Nasal cavity respiratory epithelium epithelial cell of viscerocranial mucosa (primary cell): ENCODE measurements at places on chromosomes 5 and 9. TPM values are rescaled to one million over a fixed set of nuclear protein-coding genes. Genes with fewer than 3 reads are reported as not detected.

The SLC27A6 gene
- total RNA-seq, result 0.28 and 0.34 TPM in 2 replicates

The C9 gene
- not detected in 2 replicates for total RNA-seq

The GBA2 gene
- 36.6 and 41.6 TPM in 2 replicates for total RNA-seq

The RNF208 gene
- total RNA-seq, result 0.34 and 0.78 TPM in 2 replicates

The CDC20B gene
- under 0.01 TPM in 1 of 2 replicates, not detected in the other for total RNA-seq

The CLINT1 gene
- 164 and 276 TPM in 2 replicates for total RNA-seq

The ZNF474 gene
- 0.28 TPM in 1 of 2 replicates, not detected in the other for total RNA-seq

The DNAH5 gene
- 0.34 and 0.50 TPM in 2 replicates for total RNA-seq

The PLPP7 gene
- under 0.01 TPM in 1 of 2 replicates, not detected in the other for total RNA-seq

The NR2F1 gene
- total RNA-seq, result 0.71 TPM in 1 of 2 replicates, not detected in the other

The WHRN gene
- total RNA-seq, result 1.4 and 4.4 TPM in 2 replicates

The SPATA31C1 gene
- total RNA-seq, result not detected in 2 replicates

The ZDHHC21 gene
- total RNA-seq, result 12.6 and 15.0 TPM in 2 replicates

The CYLC2 gene
- total RNA-seq, result not detected in 2 replicates

The RANBP6 gene
- total RNA-seq, result 20.2 and 33.4 TPM in 2 replicates

The TYRP1 gene
- not detected in 2 replicates for total RNA-seq

The WDR31 gene
- 4.1 and 4.8 TPM in 2 replicates for total RNA-seq

The FABP6 gene
- total RNA-seq, result under 0.01 and 0.64 TPM in 2 replicates

The HTR4 gene
- not detected in 2 replicates for total RNA-seq

The SNCB gene
- total RNA-seq, result 0.34 TPM in 1 of 2 replicates, not detected in the other

The IGIP gene
- total RNA-seq, result 5.8 and 7.2 TPM in 2 replicates

The PCDHGA9 gene
- total RNA-seq, result 0.34 and 3.8 TPM in 2 replicates

The CNTLN gene
- total RNA-seq, result 1.4 and 3.3 TPM in 2 replicates

The GRXCR2 gene
- total RNA-seq, result not detected in 2 replicates

The SH3TC2 gene
- 5.1 and 6.0 TPM in 2 replicates for total RNA-seq

The MLANA gene
- not detected in 2 replicates for total RNA-seq

The HMCN2 gene
- under 0.01 TPM in 2 replicates for total RNA-seq

The TAS2R1 gene
- total RNA-seq, result not detected in 2 replicates

The SLC6A7 gene
- not detected in 2 replicates for total RNA-seq

The INSL6 gene
- total RNA-seq, result not detected in 2 replicates

The HTR1A gene
- total RNA-seq, result not detected in 2 replicates

The KIF24 gene
- total RNA-seq, result 0.34 and 0.43 TPM in 2 replicates

The PFN3 gene
- not detected in 2 replicates for total RNA-seq

The PCDHGA11 gene
- total RNA-seq, result 2.1 and 5.3 TPM in 2 replicates

The PDE6A gene
- 0.36 TPM in 1 of 2 replicates, not detected in the other for total RNA-seq

The PTTG1 gene
- total RNA-seq, result 24.3 and 25.8 TPM in 2 replicates

The ADAMTS2 gene
- under 0.01 TPM in 1 of 2 replicates, not detected in the other for total RNA-seq

The HEMGN gene
- not detected in 2 replicates for total RNA-seq

The UNC13B gene
- 24.9 and 38.2 TPM in 2 replicates for total RNA-seq

The DRD1 gene
- not detected in 2 replicates for total RNA-seq

The TEK gene
- total RNA-seq, result under 0.01 TPM in 2 replicates

The RNF180 gene
- total RNA-seq, result 2.7 and 6.8 TPM in 2 replicates

The FCHO2 gene
- 17.1 and 21.4 TPM in 2 replicates for total RNA-seq

The TMOD1 gene
- not detected in 2 replicates for total RNA-seq

The BTNL3 gene
- total RNA-seq, result not detected in 2 replicates

The LURAP1L gene
- 40.2 and 70.7 TPM in 2 replicates for total RNA-seq

The TMEFF1 gene
- 0.21 and 0.34 TPM in 2 replicates for total RNA-seq
